ENCODE measurements at places on chromosomes 5 and 9. TPM values are rescaled to one million over a fixed set of nuclear protein-coding genes. Genes with fewer than 3 reads are reported as not detected.

The FAM169A gene
- 24.3 TPM for polyA plus RNA-seq

DNA sequence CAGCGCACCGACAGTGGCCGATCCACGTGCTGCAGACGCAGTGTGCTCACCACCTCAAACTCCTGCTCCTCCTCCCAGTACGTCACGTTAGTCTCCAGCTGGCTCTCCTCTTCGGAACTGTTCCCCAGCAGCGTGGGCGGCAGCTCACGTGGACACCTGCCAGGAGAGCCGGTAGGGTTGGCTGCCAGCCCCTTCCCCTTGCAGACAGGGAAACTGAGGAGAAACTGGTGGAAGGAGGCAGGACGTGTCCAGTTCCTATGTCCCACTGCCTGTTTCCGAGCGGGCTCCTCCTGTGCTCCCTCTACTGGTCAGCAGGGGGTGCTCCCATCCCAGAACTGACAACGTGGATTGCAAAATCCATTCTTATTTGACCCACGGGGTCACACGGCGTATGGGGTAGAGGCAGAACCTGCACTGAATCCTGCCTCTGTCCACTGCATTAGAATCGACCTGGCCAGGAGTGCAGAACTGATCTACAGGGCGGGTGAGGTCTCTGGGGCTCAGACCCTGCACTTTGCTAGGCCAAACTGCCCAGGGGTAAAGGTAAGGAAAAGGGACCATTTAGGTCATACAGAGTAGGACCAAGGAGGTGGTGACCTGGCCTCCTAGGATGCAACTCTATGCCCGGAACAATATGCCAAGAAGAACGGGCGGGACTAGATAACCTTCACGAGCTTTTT is 25.7 kb downstream of the PDGFRB start:
- no peak for DNase-seq

The AJM1 gene
- polyA plus RNA-seq = 1.00 TPM

DNA sequence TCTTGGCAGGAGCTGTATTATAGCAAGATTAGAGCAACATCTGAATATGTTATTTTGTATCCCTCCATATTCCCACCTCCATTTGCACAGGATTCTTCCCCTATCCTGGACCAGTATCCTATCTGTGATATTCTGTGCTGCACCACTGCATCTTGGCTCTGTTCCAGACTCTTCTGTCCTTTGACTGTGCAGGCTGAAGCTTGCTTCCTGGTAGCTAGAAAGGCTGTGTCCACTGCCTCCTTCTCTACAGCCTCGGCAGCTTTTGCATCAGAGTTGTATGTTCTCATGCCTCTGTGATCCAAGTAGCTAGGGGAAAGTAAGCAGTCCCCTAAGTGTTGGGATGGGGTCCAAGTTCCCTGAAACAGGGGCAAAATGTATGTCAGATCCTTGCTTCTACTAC is 104.1 kb downstream of the GAS1 start:
- DNase-seq = no peak

- no peak for DNase-seq
Observed at GRCh38 chr5:148214665-148215185, 11.9 kb downstream of the SPINK6 start.

DNA sequence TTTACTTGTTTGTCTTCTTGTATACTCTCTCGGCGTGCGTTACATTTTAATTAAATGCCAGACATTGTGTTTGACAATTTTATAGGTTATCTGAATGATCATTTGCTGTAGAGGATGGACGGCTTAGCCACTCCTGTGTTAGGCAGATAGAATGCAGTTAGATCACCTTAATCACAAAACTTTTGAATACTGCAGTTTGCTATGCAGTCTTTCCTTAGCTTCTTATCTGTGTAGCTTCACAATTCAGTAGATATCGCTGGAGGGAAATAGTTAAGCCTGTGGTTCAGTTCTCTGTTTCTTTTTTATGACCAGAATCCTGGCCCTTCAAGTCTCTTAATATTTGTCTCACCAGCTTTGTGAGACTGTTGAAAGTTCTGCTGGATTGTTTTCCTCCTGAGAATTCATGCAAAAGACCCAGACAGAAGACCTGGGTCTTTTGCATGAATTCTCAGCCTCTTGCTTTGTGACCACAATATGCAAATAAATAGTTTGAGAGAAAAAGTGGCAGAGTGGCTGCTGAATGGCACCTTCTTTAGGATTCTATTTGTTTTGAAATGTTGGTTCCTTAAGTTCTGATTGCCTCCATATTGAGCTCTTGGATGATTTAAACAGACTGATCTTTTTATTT is 40.2 kb downstream of the RASA1 start:
- no peak for DNase-seq

The FAM151B gene
- polyA plus RNA-seq = 4.2 TPM

GRCh38 chr9:8963885-8964284 is 1164.3 kb upstream of the DMAC1 start:
- DNase-seq = no peak

The TTLL11 gene
- 7.7 TPM for polyA plus RNA-seq

DNA sequence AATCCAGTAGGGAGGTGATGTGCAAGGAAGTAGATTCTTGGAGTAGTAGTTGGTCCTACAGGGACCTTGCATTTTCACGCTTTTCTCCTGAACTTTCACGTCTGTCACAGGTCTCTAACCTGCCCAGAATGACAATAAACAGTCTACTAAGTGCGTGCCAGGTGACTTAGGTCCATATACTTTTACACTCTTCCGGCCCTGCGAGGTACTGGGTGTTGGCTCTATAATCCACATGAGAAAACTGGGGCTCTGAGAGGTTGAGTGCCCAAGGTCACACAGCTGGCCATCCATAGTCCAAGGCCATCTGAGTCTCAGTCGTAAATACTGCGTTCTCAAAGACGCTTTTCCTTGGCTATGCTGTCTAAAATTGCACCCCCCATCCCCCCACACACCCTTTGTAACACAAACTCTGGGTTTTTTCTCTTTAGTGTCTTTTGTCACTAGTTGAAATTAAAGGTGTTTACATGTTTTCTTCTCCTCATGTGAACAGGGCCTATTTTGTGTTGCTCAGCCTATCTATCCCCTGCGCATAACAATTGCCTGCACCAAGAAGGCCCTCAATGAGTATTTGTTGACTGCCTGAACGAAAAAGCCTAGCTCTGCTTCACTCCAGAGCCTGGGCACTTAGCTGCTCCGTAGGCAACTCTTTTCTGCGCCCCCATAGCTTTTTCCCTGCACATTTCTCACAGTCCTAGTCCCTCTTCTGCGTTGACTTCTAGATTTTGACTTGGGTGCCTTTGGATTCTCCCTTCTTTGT is 943 bp downstream of the SFXN1 start:
- DNase-seq = peak; percentile 14

DNA sequence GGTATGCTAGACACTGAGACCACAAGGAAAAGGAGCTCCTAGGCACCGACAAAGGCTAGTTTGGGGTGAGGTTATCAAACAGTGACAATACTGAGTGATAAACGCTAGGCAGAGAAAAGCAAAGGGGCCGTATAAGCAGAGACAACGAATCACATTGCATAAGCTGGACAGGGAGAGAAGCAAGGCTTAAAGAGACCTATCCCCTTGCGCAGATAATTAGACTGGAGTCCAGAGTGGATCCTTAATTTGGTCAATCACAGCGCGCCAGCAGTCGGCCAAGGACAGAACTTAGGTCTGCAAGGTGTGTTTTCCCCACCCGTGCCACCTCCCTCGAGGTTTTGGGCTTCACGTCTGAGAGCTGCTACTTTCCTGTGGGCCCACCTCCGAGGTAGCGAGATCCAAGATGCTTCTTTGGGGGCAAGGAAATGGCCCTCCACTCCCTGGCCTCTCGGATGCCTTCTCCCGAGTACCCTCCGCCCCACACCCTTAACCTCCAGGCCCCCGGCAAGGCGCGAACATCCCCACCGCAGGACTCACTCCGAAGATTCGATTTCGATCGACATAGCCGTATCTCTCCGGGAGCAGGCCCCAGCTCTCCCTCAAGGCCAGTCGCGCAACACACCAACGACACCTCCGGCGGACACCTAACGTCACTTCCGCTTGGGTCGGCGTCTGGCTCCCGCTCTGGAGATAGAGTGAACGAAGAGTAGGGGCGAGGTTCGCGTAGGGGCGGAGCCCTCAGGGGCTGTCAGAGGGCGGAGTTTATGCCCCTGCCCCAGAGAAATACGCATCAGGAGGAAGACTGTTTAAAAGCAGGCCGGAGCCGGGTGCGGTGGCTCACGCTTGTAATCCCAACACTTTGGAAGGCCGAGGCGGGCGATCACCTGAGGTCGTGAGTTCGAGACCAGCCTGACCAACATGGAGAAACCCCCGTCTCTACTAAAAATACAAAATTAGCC is at the start of gene SMU1:
SMU1 (minus strand) TSS at position 629 of the 959 bp plus-strand sequence; CDS start at position 563, 66 bp downstream.
- DNase-seq = peak; percentile 98

- no peak for DNase-seq
Observed at GRCh38 chr9:86529496-86530275, 175.5 kb upstream of the TUT7 start.

DNA sequence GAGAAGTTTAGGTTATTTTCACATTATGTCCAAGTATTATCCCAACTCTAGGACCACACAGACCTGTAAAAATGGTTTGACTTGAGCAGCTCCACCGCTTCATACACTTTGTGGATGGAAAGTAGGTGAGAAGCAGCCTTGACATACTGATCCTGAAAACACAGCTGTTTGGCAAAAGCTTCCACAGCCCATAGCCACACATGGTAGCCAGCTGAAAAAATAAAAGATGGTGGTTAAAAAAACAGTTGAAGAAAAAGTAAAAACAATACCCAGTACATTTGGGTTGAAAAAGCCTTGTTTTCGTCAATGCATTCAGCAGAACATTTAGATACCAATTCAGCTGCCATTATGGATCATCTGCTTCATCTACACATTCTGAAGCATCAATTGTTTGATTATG is 36.7 kb downstream of the GEMIN5 start:
- no peak for DNase-seq

- no peak for DNase-seq
Observed at GRCh38 chr9:20692554-20692953, 8.5 kb downstream of the FOCAD start.

DNA sequence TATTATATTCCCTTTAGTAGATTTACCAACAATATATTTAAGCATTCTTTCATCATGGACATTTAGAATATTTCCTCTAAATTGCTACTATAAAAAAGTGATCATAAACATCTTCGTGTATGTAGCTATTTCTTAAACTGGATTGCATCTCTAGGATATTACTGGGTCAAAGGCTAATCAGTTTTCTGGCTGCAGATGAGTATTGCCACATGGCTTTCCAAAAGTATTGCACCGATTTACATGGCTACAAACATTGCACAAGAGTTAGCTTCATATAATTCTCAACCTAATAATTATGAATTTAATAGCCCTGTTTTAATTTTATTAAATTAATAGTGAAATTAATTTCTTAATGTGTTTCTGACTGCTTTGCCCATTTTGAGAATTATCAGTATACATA is 183.4 kb downstream of the DMRT2 start:
- DNase-seq = no peak

DNA sequence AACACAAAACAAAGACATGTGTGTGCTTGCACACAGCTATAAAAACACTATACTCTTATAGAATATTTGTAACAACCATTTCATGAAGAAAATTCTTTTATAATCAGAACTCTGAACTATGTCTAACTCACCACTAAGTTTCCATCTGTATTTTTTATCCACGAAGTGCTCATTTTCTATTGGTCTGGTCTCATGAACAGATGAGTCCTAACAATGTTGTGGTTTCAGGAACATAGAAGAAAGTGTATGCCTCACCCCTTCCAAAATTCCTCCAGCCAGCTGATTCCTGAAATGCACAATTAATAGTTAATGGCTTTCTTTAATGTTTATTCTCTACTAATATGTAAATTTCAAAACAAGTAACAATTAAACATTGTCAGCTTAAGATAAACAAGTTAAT is 325.3 kb upstream of the GRAMD2B start:
- DNase-seq = no peak

GRCh38 chr9:31089549-31090221 is 1294.8 kb upstream of the ACO1 start:
- no peak for DNase-seq

GRCh38 chr5:95426227-95426626 is 35.1 kb downstream of the FAM81B start:
- DNase-seq = no peak

Data from left kidney (tissue), 8 donors.